ENCODE measurements at places on chromosomes 1 and 21.

DNA sequence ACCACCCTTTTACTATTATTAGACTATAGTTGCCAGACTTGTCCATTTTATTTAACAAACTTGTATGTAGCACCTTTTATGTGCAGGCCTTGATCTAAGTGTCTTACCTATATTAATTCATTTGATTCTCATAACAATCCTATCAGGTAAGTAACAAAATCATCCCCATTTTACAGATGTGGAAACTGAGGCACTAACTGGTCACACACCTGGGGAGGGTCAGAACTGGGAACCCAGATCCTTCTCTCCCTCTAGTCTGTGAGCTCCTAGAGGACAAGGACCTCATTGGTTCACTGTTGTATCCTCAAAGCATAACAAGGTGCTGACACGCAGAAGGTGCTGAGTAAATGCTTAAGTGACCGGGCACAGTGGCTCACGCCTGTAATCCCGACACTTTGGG, 14.9 kb downstream of the FBXO2 start:
- no peak for DNase-seq

DNA sequence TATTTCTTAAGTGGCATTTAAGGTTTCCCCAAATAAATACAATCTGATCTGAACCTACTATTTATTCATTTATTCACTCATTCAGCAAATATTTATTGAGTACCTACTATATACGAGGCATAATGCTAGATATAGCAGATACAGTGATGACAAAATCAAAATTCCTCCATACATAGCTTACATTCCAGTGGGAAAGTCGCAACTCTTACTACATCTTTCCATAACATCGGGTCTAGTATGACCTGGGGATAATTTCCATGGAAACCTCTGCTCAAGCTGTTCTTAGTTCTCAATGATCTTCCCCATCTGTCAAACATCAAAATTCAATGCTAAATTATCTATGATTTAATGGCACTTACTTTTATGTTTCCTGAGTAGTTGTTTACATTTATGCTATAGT, 70.8 kb upstream of the PRKACB start:
- no peak for DNase-seq

DNA sequence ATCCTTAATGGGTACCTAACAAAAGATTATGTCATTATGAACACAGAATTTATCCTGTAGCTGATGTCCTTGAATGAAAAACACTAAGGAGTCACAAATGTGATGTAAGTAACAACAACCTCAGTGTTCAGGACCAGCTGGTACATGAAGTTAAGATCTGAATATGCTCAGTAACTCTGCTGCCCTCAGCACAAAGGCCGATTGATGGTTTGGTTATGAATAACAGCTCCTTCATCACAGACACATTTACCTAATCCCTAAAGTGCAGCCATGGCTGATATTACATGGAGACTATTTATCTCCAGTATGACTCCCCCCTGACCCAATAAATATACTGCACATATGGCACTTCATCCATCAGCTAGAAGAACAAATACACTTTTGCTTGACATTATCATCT, 75.2 kb downstream of the PLPPR5 start:
- DNase-seq = no peak

GRCh38 chr1:53603431-53603830, 135.5 kb downstream of the GLIS1 start:
- DNase-seq = no peak

- DNase-seq = no peak
Measured at GRCh38 chr1:205285381-205286101, 36.0 kb downstream of the NUAK2 start.

- DNase-seq = no peak
Measured at GRCh38 chr21:36452281-36452825, 27.6 kb downstream of the CLDN14 start.

GRCh38 chr1:178946416-178946815, 75.5 kb upstream of the ANGPTL1 start:
- no peak for DNase-seq

- DNase-seq = no peak
Measured at GRCh38 chr1:234649432-234650081, 39.6 kb upstream of the IRF2BP2 start.

GRCh38 chr1:213829780-213830179, 158.0 kb upstream of the PROX1 start:
- no peak for DNase-seq

- DNase-seq = no peak
Measured at GRCh38 chr1:198756470-198756869, 117.6 kb downstream of the PTPRC start.

GRCh38 chr1:91189096-91189495, 167.3 kb upstream of the ZNF644 start:
- no peak for DNase-seq

DNA sequence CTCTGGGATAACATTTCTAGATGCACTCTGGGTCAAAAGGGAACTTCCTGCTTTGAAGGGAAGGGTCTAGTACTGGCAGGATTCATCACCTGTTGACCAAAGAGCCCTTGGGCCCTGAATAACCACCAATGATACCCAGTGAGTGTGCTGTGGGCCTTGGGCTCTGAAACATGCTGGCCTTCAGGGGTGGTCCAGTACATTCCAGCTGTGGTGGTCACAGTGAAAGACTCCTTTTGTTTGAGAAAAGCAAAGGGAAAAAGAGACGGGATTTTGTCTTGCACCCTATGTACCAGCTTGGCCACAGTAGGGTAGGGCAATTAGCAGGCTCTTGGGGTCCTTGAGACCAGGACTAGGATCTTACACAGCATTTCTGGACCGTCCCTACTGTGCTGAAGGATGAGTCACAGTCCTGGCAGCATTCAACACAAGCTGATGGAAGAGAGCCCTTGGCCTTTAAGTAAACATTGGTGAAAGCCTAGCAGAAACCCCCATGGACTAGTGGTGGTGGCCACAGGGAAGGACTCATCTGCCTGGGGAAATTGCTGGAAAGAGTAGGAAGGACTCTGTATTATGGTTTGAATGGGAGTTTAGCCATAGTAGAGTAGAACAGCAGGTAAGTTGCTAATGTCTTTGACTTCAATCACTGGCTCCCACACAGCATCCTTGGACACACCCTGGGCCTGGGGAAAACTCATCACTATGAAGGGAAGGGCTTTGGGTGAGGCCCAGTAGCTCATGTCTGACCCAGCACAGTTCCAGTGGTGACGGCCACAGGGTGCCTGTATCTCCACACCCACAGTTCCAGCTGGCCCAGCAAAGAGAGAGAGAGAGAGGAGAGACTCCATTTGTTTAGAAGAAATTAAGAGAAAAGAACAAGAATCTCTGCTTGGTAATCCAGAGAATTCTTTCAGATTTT, 87.5 kb downstream of the COL24A1 start:
- DNase-seq = no peak

DNA sequence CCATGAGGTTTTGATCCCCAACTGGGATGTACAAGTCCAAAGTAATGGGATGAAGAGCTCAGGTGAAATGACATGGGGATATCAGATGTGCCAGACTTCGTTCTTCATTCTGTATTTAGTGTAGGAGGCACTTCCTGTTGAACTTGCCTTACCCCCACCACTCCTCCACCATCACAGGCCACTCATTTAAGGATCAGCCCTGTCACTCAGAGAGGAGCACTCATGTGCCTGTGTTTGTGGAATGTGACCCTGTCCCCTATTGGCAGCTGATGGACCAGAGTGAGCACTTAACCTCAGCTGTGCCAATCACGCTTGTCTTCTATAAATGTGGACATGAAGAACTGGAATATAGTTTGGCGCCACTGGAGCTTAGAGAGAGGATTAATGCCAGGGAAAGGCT, 91.4 kb upstream of the CTTNBP2NL start:
- no peak for DNase-seq

DNA sequence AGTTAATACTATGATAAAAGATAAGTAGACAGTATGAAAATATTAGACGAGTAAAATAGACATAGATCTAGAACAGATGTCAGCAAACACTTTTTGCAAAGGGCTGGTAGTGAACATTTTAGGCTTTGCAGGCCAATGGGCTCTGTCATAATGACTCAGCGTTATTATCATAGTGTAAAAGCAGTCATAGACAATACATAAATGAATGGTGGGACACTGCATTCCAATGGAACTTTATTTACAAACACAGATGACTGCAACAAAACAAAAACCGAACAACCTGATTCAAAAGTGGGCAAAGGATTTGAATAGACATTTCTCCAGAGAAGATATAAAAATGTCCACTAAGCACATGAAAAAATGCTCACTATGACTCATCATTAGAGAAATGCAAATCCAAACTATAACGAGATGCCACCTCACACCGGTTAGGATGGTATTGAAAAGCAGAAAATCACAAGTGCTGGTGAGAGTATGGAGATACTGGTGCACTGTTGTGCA, 7.3 kb downstream of the GSTM5 start:
- no peak for DNase-seq

- no peak for DNase-seq
Measured at GRCh38 chr1:226125831-226126230, 60.7 kb downstream of the ACBD3 start.

- DNase-seq = no peak
Measured at GRCh38 chr21:26027696-26028095, 142.9 kb downstream of the APP start.

GRCh38 chr21:41691205-41692184, 75.4 kb downstream of the RIPK4 start:
- DNase-seq = no peak

GRCh38 chr21:39675590-39675989, 62.9 kb downstream of the B3GALT5 start:
- DNase-seq = no peak

- DNase-seq = no peak
Measured at GRCh38 chr1:23020706-23021405, 1.6 kb downstream of the KDM1A start.

GRCh38 chr1:234601301-234602017, 8.5 kb downstream of the IRF2BP2 start:
- DNase-seq = no peak

GRCh38 chr1:186210258-186210657, 164.8 kb downstream of the TPR start:
- DNase-seq = no peak

DNA sequence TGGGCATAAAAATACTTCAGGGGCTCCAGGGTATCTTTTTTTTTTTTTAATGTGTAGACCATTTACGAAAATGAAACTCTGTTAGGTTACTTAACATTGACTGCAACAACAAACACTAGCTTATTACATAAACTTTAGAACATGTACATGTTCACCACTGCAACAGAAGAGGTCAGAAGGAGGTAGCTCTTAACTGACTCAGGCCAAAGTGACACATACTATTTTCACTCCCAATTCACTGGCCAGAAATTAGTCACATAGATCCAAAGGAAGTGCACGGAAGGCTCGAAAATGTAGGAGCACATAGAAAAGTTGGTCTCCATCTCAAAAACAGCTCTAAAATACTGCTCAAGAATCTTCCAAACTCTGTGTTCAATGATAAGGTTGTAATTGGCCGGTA, 107.2 kb downstream of the AKT3 start:
- DNase-seq = no peak

- DNase-seq = no peak
Measured at GRCh38 chr1:81406292-81406999, 394.3 kb upstream of the ADGRL2 start.

- no peak for DNase-seq
Measured at GRCh38 chr1:35863881-35864625, 19.0 kb upstream of the AGO1 start.

- no peak for DNase-seq
Measured at GRCh38 chr21:43361493-43362296, 65.2 kb downstream of the SIK1 start.

All from stimulated activated CD4-positive, alpha-beta T cell treated with anti-CD3 and anti-CD28 coated beads, Interleukin-15, amount 100 ng/mL, for 1 hour (primary cell).